Activated CD8-positive, alpha-beta memory T cell treated with anti-CD3 and anti-CD28 coated beads, Interleukin-2, amount 10 ng/mL, durations not matched to agents 7 days and 5 days (primary cell): ENCODE measurements at places on chromosomes 11 and 22. TPM values are rescaled to one million over a fixed set of nuclear protein-coding genes. Genes with fewer than 3 reads are reported as not detected.

The MS4A3 gene
- total RNA-seq = not detected

DNA sequence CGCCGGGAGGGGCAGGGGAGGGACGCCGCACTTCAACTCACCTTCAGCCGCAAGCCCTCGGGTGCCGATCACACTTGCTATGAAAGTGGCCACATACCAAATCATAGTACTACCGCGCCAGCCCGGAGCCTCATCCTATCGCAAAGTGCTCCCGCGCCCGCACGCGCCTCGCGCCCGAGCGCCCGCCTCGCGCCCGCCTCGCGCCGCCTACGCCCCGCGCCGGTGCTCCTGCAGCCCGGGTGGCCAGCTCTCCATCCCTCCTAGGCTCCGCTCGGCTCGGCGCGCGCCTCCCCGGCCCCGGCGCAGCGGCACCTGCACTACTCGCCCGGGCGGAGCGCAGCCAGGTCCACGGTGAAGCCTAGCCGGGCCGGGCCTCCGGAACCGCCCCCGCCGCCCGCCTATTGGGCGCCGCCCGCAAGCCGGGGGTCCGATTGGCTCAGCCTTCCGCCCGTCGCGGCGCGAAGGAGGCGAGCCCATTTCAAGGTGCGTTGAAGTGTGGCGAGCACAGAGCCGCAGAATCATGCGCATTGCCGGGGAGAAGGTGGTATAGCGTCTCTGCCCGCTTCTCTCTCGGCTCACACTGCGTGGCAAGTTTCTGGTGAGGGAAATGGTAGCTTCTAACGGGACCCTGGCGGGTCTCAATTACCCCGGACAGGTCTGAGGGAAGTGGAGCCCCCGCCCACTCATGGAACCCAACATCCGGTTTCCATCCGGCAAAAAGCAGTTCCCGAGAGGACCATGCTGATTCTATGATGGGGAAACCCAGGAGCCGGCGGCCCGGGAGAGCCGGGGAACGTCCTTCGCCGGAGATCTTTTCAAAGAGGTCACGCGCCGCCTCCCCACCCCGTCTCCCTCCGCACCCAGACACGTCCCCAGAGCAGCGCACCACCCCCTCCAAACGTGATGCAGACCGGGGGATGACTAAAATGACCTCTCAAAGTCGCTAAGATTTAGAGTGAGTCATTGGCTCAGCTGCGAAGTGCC, at the start of gene IGSF9B:
Gene IGSF9B, minus strand, starts transcription at position 319 of the 984 bp plus-strand sequence. Its CDS starts 214 bp downstream, at position 105.
- H3K4me3 ChIP-seq = peak within 1 kb of the TSS; percentile 86
- peak within 1 kb of the TSS; percentile 72 for H3K27ac ChIP-seq
- H3K4me1 ChIP-seq = peaks cover 47% of the 10 kb centered on the region

DNA sequence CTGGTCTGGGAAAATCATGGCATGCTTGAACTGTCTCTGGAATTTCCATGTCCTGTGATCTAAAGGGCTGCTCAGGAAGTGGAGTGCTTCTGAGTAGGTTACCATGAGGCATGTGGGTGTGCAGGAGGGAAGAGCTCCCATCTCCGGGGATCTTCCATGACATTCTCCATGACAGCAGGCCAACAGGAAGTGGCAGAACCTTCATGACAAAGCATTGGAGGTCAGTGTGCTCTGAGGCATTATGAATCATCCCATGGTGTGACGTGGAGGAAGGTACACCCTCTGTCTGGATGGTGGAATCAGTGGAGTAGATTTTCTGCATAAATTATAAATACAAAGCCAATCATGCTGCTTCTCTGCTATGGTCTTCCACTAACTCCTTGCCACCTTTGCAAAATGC, 139.6 kb upstream of the E2F8 start:
- no peak overlapping the region for H3K27ac ChIP-seq
- H3K36me3 ChIP-seq = no peaks in the 10 kb centered on the region
- peaks cover 21% of the 10 kb centered on the region for H3K27me3 ChIP-seq
- no peak for DNase-seq

The OR6X1 gene
- total RNA-seq = not detected

The ART1 gene
- not detected for total RNA-seq

The TMPRSS4 gene
- 0.76 TPM for total RNA-seq

DNA sequence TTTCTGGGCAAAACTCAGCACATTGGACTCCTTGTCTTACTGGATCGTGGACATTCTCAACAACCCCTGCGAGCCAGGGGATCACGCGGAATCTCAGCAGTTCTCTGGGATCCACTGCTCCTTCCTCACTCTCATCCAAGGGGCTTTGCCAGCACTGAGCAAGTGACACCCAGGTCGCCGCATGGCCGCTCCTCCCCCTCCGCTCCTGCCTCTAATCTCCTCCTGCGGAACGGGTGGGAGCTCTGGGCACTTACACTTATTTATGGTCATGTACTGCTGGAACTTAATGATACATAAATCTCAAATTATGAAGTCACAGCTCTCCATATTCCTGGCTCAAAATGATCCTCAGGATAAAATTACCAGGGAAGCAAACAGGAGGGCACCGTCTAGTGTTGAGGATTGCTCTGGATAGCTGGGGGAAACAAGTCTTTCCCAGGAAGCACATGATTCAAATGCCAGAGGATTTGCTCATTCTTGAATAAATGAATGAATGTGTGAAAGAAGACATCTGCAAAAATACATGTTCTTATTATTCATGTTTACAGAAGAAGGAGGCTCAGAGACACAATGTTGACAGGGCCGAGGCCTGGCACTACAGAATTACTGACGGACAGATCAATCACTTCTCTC, 1077.3 kb downstream of the TBC1D22A start:
- no peaks in the 10 kb centered on the region for H3K27me3 ChIP-seq
- H3K4me1 ChIP-seq = no peaks in the 10 kb centered on the region
- no peaks in the 10 kb centered on the region for H3K36me3 ChIP-seq
- H3K4me3 ChIP-seq = no peak overlapping the region

GRCh38 chr22:46803031-46803880, 40.8 kb downstream of the TBC1D22A start:
- H3K4me3 ChIP-seq = no peak overlapping the region
- peaks cover 28% of the 10 kb centered on the region for H3K36me3 ChIP-seq
- peak; percentile 70 for DNase-seq

- H3K4me1 ChIP-seq = no peaks in the 10 kb centered on the region
- no peak overlapping the region for H3K27ac ChIP-seq
- DNase-seq = no peak
- H3K4me3 ChIP-seq = no peak overlapping the region
- peaks cover 32% of the 10 kb centered on the region for H3K27me3 ChIP-seq
These were observed 1.4 kb upstream of the MS4A13 start for GRCh38 chr11:60513496-60514460.

The PGA3 gene
- total RNA-seq = not detected

DNA sequence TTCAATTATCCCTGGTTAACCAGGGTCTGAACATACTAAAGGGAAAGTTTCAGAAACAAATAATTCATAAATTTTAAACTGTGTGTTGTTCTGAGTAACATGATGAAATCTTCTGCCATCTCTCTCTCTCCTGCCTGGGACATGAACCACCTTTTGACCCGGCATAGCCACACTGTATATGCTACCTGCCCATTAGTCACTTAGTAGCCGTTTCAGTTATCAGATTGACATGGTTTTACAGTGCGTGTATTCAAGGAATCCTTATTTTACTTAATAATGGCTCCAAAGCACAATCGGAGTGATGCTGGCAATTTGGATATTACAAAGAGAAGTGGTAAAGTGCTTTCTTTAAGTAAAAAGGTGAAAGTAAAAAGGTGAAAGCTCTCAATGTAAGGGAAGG, 227.1 kb upstream of the CCDC179 start:
- H3K27ac ChIP-seq = no peak overlapping the region
- no peak overlapping the region for H3K4me3 ChIP-seq
- no peaks in the 10 kb centered on the region for H3K27me3 ChIP-seq
- DNase-seq = no peak
- H3K36me3 ChIP-seq = no peaks in the 10 kb centered on the region

The DMC1 gene
- total RNA-seq = 13.6 TPM

GRCh38 chr11:133384731-133385130, 147.6 kb downstream of the OPCML start:
- no peaks in the 10 kb centered on the region for H3K4me1 ChIP-seq
- no peaks in the 10 kb centered on the region for H3K36me3 ChIP-seq
- no peak overlapping the region for H3K4me3 ChIP-seq
- no peaks in the 10 kb centered on the region for H3K27me3 ChIP-seq

- H3K27ac ChIP-seq = no peak overlapping the region
- no peak overlapping the region for H3K4me3 ChIP-seq
- H3K36me3 ChIP-seq = peaks cover 1% of the 10 kb centered on the region
- H3K27me3 ChIP-seq = no peaks in the 10 kb centered on the region
These were observed 42.1 kb downstream of the PPARA start for GRCh38 chr22:46192210-46192993.

The NUDT22 gene
- total RNA-seq = 83.8 TPM

The TSSC4 gene
- total RNA-seq = 52.1 TPM

The TNNI2 gene
- total RNA-seq = not detected

The TYR gene
- total RNA-seq = not detected

GRCh38 chr22:28942801-28943500, 59.6 kb downstream of the ZNRF3 start:
- peaks cover 69% of the 10 kb centered on the region for H3K27me3 ChIP-seq
- peaks cover 4% of the 10 kb centered on the region for H3K36me3 ChIP-seq
- no peaks in the 10 kb centered on the region for H3K4me1 ChIP-seq
- no peak overlapping the region for H3K27ac ChIP-seq

- no peaks in the 10 kb centered on the region for H3K4me1 ChIP-seq
- no peak overlapping the region for H3K4me3 ChIP-seq
- no peaks in the 10 kb centered on the region for H3K36me3 ChIP-seq
- DNase-seq = no peak
- no peaks in the 10 kb centered on the region for H3K27me3 ChIP-seq
- no peak overlapping the region for H3K27ac ChIP-seq
These were observed 125.2 kb downstream of the LRRC4C start for GRCh38 chr11:41334007-41334933.

- H3K4me1 ChIP-seq = no peaks in the 10 kb centered on the region
- no peaks in the 10 kb centered on the region for H3K36me3 ChIP-seq
- H3K27me3 ChIP-seq = no peaks in the 10 kb centered on the region
- no peak overlapping the region for H3K27ac ChIP-seq
- no peak for DNase-seq
- no peak overlapping the region for H3K4me3 ChIP-seq
These were observed 128.0 kb upstream of the SERPIND1 start for GRCh38 chr22:20645954-20646353.

DNA sequence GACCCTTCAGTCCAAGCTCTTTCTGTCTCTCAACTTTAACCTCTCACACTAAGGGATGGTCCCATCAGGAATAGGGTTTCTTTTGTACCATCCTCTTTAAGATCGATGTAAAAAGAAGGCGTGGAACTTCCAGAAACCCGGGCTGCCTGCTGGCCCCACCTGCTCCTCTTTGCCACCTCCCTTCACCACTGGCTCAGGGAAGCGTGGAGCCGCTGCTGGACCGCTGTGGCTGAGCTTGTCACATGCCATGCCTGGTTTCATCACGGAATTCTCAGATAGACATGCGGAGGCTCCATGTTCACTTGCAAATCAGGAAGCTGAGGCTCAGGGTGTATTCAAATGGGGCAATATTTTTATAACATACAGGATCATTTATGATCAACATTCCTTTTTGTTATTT, 399.7 kb downstream of the BRD1 start:
- DNase-seq = no peak
- no peaks in the 10 kb centered on the region for H3K36me3 ChIP-seq

The KRTAP5-1 gene
- total RNA-seq = not detected

The APOA5 gene
- total RNA-seq = not detected

DNA sequence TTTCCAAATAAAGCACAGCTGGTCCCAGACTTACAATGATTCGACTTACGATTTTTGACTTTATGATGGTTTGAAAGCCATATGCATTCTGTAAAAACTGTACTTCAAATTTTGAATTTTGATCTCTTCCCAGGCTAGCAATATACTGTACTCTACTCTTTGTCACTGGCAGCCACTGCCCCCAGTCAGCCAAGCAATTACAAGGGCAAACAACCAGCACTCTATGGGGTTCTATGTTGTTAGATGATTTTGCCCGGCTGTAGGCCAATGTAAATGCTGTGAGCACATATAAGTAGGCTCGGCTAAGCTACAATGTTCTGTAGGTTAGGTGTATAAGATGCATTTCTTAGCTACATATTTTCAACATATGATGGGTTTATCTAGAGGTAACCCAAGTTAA, 217.3 kb downstream of the RAB38 start:
- H3K36me3 ChIP-seq = no peaks in the 10 kb centered on the region
- H3K27me3 ChIP-seq = peaks cover 3% of the 10 kb centered on the region
- H3K4me1 ChIP-seq = no peaks in the 10 kb centered on the region
- no peak for DNase-seq
- H3K27ac ChIP-seq = no peak overlapping the region

The CYTH4 gene
- total RNA-seq = 97.8 TPM

DNA sequence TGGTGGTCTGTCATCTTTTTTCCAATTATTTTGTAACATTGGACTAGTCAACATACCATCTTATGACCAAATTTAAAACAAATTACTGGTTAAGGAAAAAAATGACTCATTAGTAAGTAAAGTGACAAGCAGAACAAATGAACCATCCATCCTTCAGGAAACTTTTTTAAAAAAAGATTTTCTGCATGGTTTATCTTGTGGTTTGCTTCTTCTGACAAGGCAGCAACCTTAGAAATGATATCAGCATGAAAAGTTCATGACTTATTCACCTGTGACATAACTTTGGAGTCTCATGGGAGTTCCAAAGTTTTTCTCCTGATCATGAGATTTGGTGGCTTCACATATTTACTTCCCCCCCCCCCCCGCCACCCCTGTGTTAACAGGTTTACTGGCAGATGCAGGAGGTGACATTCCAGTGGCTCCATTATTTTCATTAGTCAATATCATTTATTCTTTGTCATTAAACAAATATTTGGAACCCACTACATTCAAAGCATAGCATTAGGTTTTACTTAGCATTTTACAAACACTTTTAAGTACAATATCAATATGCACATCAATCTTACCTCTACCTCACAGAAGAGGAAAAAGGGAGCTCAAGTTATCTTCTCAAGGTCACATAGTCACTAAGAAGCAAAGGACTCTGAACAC, 40.7 kb downstream of the DCUN1D5 start:
- no peaks in the 10 kb centered on the region for H3K27me3 ChIP-seq
- H3K27ac ChIP-seq = no peak overlapping the region
- no peak for DNase-seq
- no peak overlapping the region for H3K4me3 ChIP-seq
